Upper lobe of right lung (tissue), 1 donor: ENCODE measurements at places on chromosomes 3 and 15. TPM values are rescaled to one million over a fixed set of nuclear protein-coding genes. Genes with fewer than 3 reads are reported as not detected.

DNA sequence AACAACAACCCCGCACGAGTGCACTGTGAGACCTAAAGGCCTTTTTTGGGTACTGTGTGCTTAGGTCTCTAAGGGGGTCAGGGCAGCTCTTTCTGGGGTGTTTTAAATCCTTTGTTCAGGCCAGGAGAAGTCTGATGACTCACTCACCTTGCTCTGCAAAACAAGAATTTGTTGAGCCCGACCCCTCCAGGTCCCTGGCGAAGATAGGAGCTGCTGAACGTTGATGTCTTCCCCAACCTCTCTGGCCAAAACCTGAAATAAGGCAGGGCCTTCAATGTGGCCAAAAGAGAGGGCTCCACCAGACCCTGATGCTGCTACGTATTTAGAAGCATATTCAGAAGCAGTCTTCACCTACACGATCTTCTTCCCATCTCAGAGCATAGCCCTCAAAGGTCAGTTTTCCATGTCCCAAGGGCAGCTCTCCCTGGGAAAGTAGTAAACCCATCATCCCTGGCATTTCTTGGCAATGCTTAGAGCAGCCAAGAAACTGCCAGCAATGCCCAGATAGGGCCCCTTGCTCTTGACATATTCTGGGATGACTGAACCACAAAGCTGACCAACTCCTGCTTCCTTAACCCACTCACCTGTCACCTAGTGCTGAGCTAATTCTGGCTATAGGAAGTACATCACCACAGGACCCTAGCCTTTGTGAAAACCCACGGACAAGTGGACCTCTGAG, 27.1 kb downstream of the CCDC13 start:
- peaks cover 14% of the 10 kb centered on the region for H3K4me1 ChIP-seq
- no peaks in the 10 kb centered on the region for H3K27me3 ChIP-seq
- H3K36me3 ChIP-seq: no peaks in the 10 kb centered on the region

DNA sequence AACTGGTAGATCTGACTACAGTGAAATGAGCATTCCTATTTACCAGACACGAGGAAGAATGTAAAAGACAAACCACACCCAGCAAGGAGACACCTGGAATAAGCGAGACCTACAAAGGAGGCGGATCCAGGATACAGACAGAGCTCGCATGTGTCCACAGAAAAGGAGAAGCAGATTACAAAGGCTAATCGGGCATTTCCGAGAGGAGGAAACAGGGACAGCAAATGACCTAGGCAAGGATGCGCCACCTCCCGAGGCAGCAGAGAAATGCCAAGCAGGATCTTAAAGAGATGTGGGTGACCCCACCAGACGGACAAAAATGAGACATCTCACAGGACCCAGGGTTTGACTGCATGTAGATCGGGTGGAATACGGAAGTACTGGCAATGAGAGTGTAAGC, 63.2 kb upstream of the IQSEC1 start:
- no peaks in the 10 kb centered on the region for H3K4me1 ChIP-seq
- DNase-seq: no peak
- no peaks in the 10 kb centered on the region for H3K36me3 ChIP-seq
- H3K27me3 ChIP-seq: no peaks in the 10 kb centered on the region
- no peak overlapping the region for H3K27ac ChIP-seq

- no peaks in the 10 kb centered on the region for H3K4me1 ChIP-seq
- H3K27me3 ChIP-seq: no peaks in the 10 kb centered on the region
- H3K4me3 ChIP-seq: no peak overlapping the region
- no peak overlapping the region for H3K27ac ChIP-seq
Measured at GRCh38 chr3:148175214-148175613, 522.5 kb upstream of the AGTR1 start.

DNA sequence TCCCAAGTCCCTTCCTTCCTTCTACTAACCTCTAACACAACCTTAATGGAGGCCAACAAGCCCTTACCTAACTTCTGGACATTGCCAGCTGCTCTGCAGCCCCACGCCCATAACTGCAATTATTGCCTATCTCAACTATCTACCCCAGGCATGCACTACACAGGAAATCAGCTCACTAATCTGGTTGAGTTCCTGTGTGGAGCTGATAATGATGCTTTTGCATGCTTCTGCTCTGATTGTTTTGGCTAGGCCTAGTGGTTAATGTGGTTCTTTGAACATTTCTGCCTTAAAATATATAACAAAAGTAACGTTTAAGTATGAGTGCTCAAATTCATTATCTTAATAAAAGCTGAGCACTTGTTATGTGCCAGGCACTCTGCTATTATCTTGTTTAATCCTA, 463.9 kb downstream of the MFSD1 start:
- H3K36me3 ChIP-seq: no peaks in the 10 kb centered on the region
- no peak overlapping the region for H3K27ac ChIP-seq
- no peaks in the 10 kb centered on the region for H3K4me1 ChIP-seq

DNA sequence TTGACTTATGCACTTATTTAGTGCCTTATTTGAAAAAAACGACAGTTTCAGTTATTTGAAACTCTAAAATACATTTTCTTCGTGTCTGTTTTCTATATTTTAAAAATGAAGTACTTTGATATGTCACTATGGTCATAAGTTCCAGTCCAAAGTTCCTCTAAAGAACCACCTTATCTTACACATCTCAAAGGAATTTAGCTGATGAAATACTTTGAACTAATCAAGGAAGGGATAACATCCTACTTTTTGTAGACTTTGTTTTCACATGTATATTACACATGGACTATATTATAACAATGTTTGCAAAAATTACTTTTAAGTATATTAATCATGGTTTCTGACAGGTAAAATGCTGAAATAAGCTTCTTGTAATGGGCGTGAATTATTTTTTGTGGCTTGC, 265.8 kb upstream of the ZNF717 start:
- H3K27me3 ChIP-seq: no peaks in the 10 kb centered on the region
- H3K4me3 ChIP-seq: no peak overlapping the region
- no peaks in the 10 kb centered on the region for H3K4me1 ChIP-seq
- DNase-seq: no peak
- no peak overlapping the region for H3K27ac ChIP-seq

GRCh38 chr3:188123170-188123905, 30.6 kb upstream of the LPP start:
- H3K27me3 ChIP-seq: no peaks in the 10 kb centered on the region
- no peak overlapping the region for H3K27ac ChIP-seq
- no peak overlapping the region for H3K4me3 ChIP-seq
- DNase-seq: no peak

- H3K27ac ChIP-seq: no peak overlapping the region
- H3K36me3 ChIP-seq: no peaks in the 10 kb centered on the region
- no peaks in the 10 kb centered on the region for H3K27me3 ChIP-seq
- no peak for DNase-seq
- no peaks in the 10 kb centered on the region for H3K4me1 ChIP-seq
Measured at GRCh38 chr3:108834551-108834950, 12.0 kb downstream of the TRAT1 start.

The CERS3 gene
- total RNA-seq: not detected

The ILDR1 gene
- 6.9 TPM for total RNA-seq

DNA sequence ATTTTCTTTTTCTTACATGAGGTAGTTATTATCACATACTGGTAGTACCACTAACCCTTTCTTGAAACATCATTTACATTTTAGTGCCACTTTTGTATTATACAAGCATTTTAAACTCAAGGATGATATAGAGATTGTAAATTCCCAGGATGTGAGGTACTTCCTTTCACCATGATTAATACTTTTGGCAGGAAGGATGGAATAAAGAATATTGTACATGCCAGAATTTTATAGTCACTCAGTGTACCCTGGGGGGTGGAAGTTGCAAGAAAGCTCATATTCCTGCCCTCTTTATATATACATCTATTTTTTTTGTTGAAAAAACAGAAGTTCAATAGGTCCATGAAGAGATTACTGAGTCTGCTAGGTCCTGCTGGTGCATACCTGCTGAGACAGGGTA, 141.0 kb upstream of the PLSCR5 start:
- DNase-seq: no peak
- H3K27ac ChIP-seq: no peak overlapping the region
- H3K36me3 ChIP-seq: no peaks in the 10 kb centered on the region
- no peak overlapping the region for H3K4me3 ChIP-seq
- no peaks in the 10 kb centered on the region for H3K27me3 ChIP-seq

GRCh38 chr3:188064831-188065493, 89.0 kb upstream of the LPP start:
- no peaks in the 10 kb centered on the region for H3K4me1 ChIP-seq
- H3K27ac ChIP-seq: no peak overlapping the region
- H3K27me3 ChIP-seq: no peaks in the 10 kb centered on the region
- no peak overlapping the region for H3K4me3 ChIP-seq

The SPG11 gene
- total RNA-seq: 97.6 TPM

The ERICH6 gene
- total RNA-seq: not detected

The HES1 gene
- total RNA-seq: 43.6 TPM

GRCh38 chr15:73807865-73808264, 54.7 kb upstream of the INSYN1 start:
- no peaks in the 10 kb centered on the region for H3K36me3 ChIP-seq
- DNase-seq: no peak
- H3K27me3 ChIP-seq: no peaks in the 10 kb centered on the region
- no peak overlapping the region for H3K4me3 ChIP-seq
- H3K4me1 ChIP-seq: no peaks in the 10 kb centered on the region
- H3K27ac ChIP-seq: no peak overlapping the region

GRCh38 chr15:39461536-39462130, 119.2 kb upstream of the THBS1 start:
- no peak for DNase-seq
- H3K27ac ChIP-seq: no peak overlapping the region
- H3K4me1 ChIP-seq: peaks cover 7% of the 10 kb centered on the region
- H3K4me3 ChIP-seq: no peak overlapping the region

The CCR8 gene
- total RNA-seq: not detected

The FEZF2 gene
- not detected for total RNA-seq

The NLGN1 gene
- total RNA-seq: 3.3 TPM

DNA sequence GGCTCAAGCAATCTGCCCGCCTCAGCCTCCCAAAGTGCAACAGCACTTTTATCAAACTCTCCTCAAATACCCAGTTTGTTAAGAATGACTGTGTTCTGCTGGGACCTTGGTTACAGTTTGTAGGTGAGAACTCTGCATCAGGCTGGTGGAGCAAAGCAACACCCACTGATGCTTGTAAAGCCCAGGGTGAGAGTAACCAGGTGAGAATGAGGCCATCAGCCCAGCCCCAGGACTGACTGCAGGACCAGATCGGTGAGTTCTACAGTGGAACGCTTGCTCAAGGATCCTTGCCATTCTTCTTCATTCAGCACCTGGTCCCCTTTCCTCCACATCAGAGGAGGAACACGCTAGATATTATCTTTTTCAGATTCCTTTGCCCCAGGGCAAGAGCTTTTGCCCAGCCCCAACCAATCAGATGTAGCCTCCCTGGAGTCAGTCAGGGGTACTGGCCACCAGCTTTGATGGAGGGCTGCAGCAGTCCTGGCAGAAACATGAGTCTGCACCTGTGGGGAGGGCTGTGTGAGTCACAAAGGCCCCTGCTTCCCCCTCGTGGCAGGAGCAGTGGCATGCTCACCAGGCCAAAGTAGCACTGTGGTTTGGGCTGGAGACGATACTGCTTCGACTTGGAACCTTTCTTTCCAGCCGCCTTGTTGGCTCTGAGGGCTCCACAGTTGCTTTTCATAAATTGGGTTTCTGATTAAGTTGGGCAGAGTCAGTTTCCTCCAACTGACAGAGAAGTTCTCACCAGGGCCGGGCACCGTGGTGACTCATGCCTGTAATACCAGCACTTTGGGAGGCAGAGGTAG, 3.5 kb upstream of the SHISA5 start:
- peaks cover 18% of the 10 kb centered on the region for H3K4me1 ChIP-seq
- no peaks in the 10 kb centered on the region for H3K36me3 ChIP-seq
- H3K27me3 ChIP-seq: no peaks in the 10 kb centered on the region

GRCh38 chr3:127237835-127238234, 44.9 kb downstream of the PRR23E start:
- H3K27ac ChIP-seq: no peak overlapping the region
- peaks cover 10% of the 10 kb centered on the region for H3K27me3 ChIP-seq

DNA sequence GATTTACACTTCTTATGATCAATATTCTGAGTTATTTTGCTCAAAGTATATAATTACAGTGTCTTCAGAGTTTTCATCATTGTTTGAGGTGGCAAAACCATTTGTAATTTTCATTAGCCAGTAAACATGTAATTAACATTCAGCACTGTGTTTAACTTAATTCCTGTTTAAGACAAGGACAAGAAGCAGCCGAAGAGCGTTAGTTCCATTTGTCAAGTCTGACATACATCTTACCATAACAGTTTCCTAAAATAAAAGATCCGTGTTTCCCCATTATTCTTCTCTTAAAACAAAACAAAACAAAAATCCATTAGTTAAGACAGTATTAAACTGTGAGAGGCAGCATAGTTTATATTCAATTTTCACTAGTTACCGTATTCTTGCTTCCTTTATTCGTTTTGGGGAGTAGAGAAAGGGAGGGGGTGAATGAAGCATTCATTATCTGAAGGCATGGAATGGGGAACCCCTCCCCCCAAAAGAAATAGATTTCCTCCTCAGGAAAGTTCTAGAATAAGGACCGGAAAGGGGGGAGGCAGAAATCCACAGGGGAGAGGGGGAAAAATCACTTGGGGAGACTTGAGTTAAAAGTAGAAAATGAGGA, 5.5 kb upstream of the NR2F2 start:
- H3K4me1 ChIP-seq: no peaks in the 10 kb centered on the region
- no peaks in the 10 kb centered on the region for H3K36me3 ChIP-seq
- no peak for DNase-seq
- H3K4me3 ChIP-seq: peak overlapping the region; percentile 65

DNA sequence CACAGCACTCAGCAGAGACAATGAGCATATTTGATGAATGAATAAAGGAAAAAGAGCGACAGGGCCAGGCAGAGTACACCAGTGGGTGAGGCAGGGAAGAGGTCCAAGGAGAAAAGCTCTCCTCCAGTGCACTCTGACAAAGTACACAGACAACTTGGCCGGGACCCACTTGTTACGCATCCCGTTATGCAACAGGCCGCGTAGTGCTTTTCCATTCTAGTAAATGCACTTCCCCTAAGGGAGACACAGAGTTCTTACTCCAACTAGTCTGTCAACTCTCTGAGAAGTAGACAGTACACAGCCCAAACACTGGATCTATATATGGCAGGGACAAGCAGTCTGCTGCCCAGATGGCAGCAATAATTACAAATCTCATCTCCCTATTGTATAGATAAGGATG, 18.5 kb downstream of the LARP6 start:
- H3K4me1 ChIP-seq: no peaks in the 10 kb centered on the region
- no peak for DNase-seq
- H3K4me3 ChIP-seq: no peak overlapping the region
- no peaks in the 10 kb centered on the region for H3K27me3 ChIP-seq

The MOBP gene
- not detected for total RNA-seq

The HIGD2B gene
- not detected for total RNA-seq

DNA sequence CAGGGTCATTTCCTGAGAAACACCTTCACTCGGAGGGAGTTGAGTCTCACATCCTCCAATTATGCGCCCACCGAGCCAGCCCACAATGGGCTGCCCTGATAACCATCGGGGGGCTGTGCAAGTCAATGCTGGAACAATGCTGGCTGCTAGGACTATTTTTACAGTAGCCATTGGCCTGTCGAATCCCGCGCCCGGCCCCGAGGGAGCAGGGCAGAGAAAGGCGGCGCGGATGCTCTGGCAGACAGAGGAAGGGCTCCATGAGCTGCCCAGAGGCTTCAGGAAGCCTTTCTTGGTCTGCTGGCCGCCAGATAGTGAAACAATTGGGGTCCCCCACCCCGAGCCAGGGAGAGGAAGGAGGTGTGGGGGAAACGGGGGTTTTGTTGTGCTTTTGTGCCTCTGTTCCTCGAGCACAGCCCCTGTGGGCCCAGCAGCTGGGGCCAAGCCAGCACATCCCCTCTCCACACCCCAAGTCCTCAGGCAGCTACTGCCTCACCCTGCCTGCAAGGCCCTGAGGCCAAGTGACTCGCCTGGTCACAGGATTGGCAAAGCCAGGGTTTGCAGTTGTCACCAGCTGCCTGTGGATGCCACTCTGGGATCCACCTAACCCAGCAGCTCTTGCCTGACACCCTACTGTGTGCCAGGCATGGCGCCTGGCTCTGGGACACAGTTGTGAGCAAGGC, 39.0 kb downstream of the SLC6A6 start:
- H3K4me1 ChIP-seq: peaks cover 50% of the 10 kb centered on the region
- H3K27me3 ChIP-seq: no peaks in the 10 kb centered on the region
- no peak for DNase-seq
